Esophagus mucosa (tissue), 1 donor: ENCODE measurements at places on chromosomes 11 and 22. TPM values are rescaled to one million over a fixed set of nuclear protein-coding genes. Genes with fewer than 3 reads are reported as not detected.

The TSPAN18 gene
- 2.3 TPM for total RNA-seq

The FAM83F gene
- 50.7 TPM for total RNA-seq

The FHIP1B gene
- 13.2 TPM for total RNA-seq

The GPHA2 gene
- not detected for total RNA-seq

The KLHL35 gene
- 0.84 TPM for total RNA-seq

The SPTY2D1 gene
- total RNA-seq: 14.4 TPM

The ME3 gene
- 1.8 TPM for total RNA-seq

The SMIM35 gene
- not detected for total RNA-seq

The HTR3B gene
- total RNA-seq: 0.28 TPM

The GAB4 gene
- total RNA-seq: not detected

The OR52H1 gene
- total RNA-seq: not detected
